Stimulated activated CD4-positive, alpha-beta T cell treated with anti-CD3 and anti-CD28 coated beads, Interleukin-12 subunit alpha, Interleukin-12 subunit beta, amount 100 ng/mL, for 48 hours (primary cell): ENCODE measurements at places on chromosomes 7 and 10.

- DNase-seq = no peak
Measured at GRCh38 chr7:26153823-26154783, 2.1 kb downstream of the NFE2L3 start.

- no peak for DNase-seq
Measured at GRCh38 chr10:34889004-34889869, 74.1 kb upstream of the PARD3 start.

GRCh38 chr7:139544645-139545044, 21.2 kb downstream of the CLEC2L start:
- DNase-seq = no peak

DNA sequence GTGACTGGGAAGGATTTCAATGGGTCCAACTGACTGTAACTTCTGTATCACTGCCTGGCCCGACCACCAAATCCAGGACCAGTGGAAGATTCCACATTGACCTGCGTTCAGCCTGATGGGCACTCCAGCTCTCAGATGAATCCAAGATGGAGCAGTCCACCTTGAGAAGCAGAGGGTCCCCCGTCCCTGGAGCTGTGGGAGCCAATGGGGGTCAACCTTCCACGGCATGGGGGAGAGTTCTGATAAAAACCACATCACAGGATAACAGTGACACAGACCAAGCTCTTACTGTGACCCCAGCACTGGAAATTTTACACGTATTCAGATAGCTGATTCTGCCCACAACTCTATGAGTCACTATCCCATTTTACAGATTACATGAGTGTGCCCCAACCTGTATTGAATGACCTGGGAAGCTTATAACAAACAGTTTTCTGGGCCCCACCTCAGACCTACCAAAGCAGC, 11.2 kb downstream of the ZCCHC24 start:
- DNase-seq = no peak

- no peak for DNase-seq
Measured at GRCh38 chr10:92729886-92730285, 40.1 kb downstream of the HHEX start.

DNA sequence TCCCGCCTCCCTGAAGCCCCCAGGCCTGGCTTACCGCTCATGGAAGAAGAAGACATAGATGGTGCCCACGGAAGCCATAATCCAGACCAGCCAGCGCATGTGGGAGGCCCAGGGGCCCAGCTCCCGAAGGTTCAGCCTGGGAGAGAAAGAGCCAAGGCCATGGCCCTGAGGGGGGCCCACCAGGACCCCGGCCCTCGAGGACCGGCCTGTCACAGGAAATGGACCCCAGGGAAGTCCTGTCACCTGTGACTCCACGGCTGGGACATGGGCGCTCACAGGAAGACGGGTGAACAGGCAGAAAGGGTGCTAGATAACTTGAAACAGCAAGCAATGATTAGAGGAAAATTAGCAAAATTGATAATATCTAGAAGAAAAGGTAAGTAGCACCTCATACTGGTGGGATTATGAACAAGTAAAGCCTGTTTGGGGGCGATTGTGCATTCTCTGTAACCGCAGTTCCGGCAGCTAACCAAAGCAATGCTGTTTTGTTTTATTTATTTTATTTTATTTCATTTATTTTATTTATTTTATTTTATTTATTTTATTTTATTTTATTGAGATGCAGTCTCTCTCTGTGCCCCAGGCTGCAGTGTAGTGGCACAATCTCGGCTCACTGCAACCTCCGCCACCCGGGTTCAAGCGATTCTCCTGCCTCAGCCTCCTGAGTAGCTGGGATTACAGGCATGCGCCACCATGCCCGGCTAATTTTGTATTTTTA, 27.8 kb upstream of the RADIL start:
- DNase-seq = no peak

DNA sequence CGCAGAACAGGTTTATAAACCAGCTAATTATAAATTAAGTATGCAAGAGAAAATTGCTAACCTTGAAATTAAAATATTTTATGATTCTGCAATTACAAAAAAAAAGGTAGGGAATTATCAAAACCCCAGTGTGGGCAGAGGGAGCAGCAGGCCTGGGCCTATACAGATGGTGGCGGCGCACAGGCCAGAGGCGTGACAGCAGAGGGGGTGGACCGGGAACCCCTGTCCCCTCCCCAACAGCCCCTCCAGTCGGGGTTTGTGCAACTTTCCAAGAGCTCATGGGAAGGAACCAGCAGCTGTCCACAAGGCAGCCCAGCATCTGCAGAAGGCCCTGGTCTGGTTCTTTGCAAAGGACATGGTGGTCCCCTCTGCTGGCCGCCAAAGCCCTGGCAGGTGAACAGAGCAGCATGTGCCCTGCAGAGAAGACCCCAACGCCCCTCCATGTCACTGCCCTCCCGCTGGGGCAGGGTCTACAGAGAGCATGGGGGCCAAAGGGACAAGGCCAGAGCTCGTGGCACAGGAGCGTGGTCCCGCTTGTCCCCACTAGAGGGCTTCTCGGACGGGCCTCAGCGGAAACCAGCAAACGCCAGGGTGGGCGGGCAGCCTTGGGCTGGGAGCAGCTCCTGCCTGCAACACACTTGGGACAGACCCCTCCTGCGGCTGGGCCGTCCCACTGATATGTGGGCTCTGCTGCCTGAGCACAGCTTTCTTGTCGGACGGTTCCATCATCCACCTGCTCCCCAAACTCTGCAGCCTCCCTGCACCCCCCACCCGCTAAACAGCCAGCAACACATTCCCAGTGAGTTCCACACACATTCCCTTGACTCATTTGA, 75.1 kb downstream of the EBF3 start:
- peak; percentile 14 for DNase-seq

DNA sequence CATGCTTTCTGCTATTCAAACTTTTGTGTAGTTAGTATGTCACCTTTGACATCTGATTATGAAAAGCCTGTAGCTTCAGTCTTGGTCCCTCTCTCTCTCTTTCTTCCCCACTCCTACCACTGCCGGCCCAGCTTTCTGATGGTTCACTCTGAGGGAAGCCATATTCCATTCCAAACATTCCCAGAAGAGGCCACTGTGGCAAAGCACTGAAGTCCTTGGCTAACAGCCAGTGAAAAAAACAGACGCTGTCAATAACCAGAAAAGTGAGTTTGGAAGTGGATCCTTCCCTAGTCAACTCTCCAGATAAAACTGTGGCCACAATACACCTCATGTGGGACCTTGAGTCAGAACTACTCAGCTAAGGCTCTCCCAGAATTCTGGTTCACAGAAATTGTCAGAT, 950.7 kb upstream of the PHF14 start:
- no peak for DNase-seq

DNA sequence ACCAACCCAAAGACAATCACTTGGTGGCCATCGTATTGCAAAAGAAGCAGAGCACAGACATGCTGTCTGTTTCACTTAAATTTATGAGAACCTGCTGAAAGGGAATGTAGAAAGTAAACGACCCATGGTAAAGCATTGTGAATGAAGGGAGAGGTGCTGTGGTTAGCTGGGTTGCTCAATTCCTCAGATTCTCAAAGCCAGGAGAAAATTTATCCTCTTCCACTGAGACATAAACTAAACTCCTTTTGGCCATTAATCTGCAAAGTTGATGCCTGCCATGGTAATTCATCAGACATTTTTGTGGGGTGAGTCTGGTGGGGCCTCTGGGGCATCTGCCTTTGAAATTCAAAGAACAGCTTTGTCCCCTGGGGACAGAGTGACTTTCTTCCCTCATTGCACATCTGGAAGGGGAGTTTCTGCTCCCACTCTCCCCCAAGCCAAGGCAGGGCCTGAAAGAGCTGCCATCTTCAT, 951.0 kb downstream of the LRMDA start:
- DNase-seq = no peak

- DNase-seq = no peak
Measured at GRCh38 chr7:13911909-13912308, 77.6 kb downstream of the ETV1 start.

DNA sequence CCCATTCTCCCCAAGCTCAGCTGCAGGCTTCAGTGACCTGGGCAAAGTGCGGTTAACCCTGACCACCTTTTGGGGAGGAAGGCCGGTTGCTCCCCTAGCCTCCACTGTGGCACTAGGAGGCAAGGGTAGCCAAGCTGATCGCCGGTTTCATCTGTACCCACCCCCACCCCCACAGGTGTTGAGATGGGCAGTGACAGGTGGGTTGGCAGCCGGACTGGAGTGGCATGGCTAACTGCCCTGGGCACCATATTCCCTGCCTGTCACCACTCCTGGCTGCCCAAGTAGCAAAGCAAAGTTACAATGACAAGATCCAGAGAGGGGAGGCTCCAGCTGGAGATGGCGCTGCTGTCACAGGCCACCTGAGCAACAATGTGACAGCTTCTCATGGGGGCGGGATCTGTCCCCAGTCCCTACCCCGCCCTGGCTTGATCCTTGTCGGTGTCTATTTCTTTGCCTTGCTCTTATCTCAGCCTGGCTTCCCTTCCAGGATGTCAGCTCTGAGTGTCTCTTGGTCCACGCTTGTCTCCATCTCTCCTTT, 27.0 kb upstream of the BMS1 start:
- DNase-seq = no peak

GRCh38 chr10:21512573-21513404, 12.7 kb downstream of the SKIDA1 start:
- DNase-seq = no peak

DNA sequence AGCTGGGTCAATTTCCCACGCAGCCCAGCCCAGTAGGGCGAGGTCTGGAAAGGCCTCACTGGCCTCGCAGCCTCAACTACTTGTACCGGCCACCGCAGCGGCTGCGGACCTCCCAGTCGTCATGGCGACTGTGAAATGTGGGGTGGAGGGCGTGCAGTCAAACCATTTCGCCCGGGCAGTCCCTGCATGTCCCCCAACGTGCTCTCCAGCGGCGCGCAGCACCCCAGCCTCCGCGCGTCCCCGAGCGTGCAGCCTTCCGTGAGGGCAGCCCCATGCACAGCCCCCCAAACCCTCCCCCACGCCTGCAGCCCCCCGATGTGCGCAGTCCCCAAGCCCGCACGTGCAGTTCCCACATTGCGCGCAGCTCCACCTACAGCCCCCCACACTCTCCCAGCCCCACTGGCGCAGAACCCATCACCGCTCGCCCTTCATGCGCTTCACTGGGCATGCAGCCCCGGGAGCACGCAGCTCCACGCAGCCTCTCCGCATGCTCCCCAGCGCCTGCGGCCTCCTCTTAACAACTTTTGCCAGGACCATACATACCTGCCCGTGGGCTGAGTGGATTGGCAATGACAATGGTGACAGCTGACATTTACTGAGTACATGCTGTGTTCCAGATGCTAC, 34.5 kb upstream of the SFTPD start:
- no peak for DNase-seq

DNA sequence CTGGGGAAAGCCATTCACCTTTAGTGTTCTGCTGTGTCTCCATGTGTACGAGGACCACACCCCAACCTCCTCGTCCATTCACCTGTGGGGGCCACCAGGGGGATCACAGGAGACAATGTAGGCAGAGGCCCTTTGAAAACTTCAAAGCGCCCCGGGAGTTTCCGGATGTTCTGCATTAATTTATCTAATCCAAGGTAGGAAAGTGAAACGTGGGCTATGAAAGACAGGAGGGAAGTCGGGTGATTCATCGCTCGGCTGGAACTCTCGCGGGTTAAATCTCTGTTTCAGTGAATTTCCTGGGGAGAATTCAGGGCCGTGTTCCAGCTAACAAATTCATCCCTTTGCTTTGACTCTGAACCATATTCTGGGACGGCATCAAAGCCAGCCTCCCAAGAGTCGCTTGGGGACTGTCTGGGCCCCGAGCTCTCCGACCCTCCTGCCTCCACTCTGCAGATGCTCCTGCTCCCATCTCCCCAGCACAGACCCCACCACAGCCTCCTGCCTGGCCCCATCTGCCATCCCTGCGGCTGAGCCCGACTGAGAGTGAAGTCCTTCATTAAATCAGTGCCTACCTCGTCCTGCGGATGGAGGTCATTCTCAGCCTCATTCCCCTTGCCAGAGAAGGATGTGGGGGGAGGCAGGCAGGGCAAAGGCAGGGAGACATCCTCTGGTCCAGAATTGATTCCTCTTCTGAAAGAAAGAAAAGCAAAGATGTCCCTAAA, 114.1 kb upstream of the CARD11 start:
- DNase-seq = no peak

- DNase-seq = no peak
Measured at GRCh38 chr10:43390759-43391158, 18.2 kb downstream of the HNRNPF start.

GRCh38 chr7:54932818-54933543, 85.8 kb upstream of the EGFR start:
- no peak for DNase-seq

GRCh38 chr7:21941611-21942141, 4.0 kb downstream of the CDCA7L start:
- DNase-seq = no peak

GRCh38 chr10:28254290-28254985, 48.4 kb downstream of the MPP7 start:
- no peak for DNase-seq

- no peak for DNase-seq
Measured at GRCh38 chr10:3766046-3766756, 18.8 kb downstream of the KLF6 start.

- no peak for DNase-seq
Measured at GRCh38 chr7:36047091-36047658, 105.9 kb upstream of the EEPD1 start.

DNA sequence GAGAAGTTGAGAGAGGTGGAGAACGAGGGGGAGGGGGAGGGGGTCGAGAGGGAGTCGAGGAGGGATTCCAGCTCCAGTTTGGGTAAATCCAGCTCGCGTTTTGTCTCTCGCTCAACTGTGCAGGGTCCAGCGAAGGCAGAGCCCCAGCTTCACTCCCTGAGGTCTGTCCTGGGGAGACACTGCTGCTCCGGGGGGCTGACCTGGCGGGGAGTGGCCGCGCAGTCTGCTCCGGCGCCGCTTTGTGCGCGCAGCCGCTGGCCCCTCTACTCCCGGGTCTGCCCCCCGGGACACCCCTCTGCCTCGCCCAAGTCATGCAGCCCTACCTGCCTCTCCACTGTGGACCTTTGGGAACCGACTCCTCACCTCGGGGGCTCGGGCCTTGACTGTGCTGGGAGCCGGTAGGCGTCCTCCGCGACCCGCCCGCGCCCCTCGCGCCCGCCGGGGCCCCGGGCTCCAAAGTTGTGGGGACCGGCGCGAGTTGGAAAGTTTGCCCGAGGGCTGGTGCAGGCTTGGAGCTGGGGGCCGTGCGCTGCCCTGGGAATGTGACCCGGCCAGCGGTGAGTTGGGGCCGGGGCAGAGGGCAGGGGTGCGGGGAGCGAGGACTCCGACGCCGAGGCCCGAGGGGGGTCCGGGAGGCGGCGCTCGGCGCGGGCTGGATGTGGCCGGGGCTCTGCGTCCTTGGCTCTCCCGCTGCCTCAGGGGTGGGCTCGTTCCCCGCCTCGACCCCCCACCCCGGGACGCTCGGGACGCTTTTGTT, at the start of gene TET1:
Gene TET1 (plus strand): TSS at position 152 of the 757 bp plus-strand sequence. CDS start 12,002 bp downstream, outside the sequence.
- no peak for DNase-seq

- no peak for DNase-seq
Measured at GRCh38 chr10:117539361-117539773, 3.2 kb upstream of the EMX2 start.

- no peak for DNase-seq
Measured at GRCh38 chr10:97452352-97452751, 6.4 kb downstream of the ZDHHC16 start.
